Right ventricle myocardium superior (tissue), 1 donor: ENCODE measurements at places on chromosomes 16 and 17. TPM values are rescaled to one million over a fixed set of nuclear protein-coding genes. Genes with fewer than 3 reads are reported as not detected.

CRAMP1 gene
- total RNA-seq, result 10.0 TPM

ARHGAP23 gene
- 58.3 TPM for total RNA-seq

MYH13 gene
- not detected for total RNA-seq

DNA sequence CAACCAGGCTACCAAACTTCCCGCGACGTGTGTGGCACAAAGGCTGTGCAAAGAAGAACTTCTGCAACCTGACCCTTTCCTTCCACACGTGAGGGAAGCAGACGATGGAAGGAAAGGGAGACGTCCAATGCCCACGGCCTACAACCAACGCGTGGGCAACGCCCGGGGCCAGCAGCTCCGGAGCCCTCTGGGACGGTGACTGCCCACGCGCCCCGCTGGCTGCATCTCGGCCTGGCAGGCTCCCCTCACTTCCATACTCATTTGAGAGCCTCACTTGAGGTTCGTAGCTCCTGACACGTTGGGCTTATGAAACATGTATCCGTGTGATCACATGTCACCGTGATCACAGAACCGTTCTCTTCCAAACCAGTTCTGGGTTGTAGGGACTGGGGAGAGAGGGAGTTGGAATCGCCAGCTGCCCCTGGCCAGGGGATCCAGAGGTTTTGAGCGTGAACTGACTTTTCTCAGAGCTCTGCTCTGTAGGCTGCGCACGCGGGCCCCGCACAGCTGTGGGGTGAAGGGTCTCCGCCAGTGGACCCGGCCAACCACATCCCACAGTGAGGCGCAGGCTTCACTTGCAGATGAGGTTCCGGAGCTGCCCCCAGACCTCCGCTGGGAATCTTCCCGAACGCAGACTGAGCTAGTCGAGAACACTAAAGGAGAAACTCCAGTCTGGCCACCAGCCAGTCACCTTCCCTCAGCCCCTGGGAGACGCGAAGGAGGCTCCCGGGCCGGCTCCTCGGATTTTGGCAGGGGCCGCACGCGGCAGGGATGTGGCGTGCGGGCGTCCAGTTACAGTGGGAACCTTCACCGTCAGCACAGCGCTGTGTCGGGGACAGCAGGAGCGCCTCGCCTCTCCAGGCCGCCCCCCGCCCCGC, 1.0 kb downstream of the LMF1 start:
- DNase-seq, result peak; percentile 62

DYNLL2 gene
- total RNA-seq, result 81.5 TPM

NEK8 gene
- total RNA-seq, result 0.30 TPM

GRCh38 chr16:56190677-56191155, 573 bp upstream of the GNAO1 start:
- no peak for DNase-seq

PERCC1 gene
- total RNA-seq, result 0.32 TPM

DNA sequence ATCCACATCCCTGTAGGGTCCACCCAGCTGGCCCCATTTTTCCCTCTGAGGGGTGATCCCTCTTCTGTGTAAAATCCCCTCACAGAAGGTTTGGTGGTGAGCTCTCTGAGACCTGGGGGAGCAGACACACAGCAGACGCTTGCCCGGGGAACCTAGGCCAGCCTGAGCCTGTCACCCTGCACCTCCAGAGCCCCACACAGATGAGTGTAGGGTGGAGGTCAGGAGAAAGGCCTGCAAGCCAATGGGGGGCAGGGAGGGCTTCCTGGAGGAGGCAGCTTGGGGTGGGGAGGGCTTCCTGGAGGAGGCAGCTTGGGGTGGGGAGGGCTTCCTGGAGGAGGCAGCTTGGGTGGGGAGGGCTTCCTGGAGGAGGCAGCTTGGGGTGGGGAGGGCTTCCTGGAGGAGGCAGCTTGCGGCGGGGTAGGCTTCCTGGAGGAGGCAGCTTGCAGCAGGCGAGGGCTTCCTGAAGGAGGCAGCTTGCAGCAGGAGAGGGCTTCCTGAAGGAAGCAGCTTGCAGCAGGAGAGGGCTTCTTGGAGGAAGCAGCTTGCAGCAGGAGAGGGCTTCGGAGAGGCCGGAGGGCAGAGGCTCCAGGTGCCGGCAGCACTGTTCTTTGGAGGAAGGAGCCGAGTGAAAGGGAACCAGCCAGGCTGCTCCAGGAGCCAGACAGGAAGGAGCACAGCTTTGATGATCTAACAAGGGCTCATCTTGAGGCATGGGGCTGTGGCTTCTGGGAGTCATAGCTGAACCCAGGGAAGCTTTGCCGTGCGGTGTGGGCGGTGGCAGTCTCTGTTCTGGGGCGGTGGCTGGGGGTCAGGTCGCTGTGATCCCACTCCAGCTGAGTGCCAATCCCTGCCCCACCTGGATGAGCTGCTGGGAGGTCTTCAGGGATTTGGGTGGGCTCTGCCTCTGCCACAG, 83.7 kb upstream of the ZNF469 start:
- no peak for DNase-seq

- no peak for DNase-seq
These were observed 67.6 kb downstream of the CDH13 start for GRCh38 chr16:82694239-82694874.

DNA sequence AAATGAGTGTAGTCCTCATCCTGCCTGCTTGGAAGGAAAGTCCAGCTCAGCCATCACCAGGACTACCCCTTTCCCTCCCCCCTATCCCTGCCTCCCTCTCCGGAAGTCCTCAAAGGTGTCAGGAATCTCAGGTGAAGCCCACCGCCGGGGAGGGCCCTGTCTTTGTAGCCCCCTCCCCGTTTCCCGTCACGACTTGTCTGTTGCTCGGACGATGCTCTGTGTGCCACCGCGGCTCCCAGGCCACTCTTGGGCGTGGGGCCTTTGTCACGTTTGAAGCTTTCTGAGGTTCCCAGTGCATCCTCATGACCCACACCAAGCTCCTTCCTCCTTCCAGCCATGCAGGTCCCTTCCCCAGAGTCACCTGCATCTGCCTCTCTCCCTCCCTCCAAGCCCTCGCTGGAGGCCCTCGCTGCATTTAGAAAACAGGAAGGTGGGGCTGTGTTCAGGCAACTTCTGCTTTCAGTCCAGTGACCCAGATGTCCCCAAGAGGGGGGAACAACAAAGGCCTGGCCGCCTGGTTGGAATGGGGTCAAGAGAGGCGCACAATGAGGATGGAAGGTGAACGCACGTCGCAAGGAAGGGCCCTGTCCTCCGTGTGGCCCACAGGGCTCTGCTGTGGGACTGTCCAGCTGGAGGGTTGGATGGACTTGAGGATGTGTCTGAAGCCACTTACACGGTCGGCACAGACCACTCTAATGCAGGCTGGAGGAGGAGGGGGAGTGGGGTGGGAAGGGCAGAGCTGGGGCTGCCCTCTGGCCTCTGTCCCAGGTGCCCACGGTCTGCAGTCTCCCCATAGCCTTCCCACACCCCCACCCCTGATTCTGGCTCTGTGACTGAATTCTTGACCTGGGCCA, 59.9 kb downstream of the OR1D5 start:
- DNase-seq, result peak; percentile 64
